ENCODE measurements at places on chromosomes 16 and 17.
A peak's percentile ranks its signal among the peaks of the same experiment; 100 is the strongest.

DNA sequence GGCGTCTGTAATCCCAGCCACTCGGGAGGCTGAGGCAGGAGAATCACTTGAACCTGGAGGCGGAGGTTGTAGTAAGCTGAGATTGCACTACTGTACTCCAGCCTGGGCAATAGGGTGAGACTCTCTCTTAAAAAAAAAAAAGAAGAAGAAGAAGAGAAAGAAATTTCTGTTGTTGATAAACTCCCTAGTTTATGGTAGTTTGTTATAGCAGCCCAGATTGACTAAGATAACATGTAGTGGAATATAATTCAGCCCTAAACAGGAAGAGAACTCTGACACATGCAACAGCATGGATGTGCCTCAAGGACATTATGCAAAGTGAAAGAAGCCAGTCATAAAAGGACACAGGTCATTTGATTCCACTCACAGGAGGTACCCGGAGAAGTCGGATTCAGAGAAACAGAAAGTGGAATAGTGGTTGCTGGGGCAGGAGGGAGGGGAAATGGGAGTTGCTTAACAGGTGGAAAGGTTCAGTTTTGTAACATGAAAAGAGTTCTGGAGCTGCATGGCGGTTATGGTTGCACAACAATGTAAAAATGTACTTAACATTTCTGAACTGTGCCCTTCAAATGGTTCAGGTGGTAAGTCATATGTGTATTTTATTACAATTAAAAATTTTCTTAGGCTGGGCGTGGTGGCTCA, 26.0 kb upstream of the PRM1 start:
- DNase-seq, result no peak

DNA sequence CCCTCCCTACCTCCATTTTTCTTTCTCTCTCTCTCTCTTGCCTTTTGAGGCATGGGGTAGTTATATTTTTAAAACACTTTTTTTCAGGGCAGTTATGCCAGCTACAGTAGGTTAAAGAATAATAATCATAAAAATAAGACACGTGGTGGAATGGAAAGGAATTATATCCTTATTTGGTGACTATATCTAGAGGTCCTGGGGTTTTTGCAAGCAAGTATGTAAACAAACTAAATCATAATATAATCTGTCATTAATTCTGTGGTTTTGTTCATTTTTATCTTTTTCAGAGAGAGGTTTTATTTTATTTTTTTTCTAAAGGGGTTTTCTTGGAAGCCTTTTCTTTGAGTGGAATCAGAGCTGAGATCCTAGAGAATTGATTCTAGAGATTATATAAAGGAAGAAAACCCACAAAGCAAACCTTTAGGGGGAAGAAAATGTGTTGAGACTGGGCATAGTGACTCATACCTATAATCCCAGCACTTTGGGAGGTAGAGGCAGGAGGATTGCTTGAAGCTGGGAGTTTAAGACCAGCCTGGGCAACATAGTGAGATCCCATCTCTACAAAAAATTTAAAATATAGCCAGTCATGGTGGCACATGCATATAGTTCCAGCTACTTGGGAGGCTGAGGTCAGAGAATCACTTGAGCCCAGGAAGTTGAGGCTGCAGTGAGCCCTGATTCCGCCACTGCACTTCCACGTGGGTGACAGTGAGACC, 53.2 kb downstream of the NQO1 start:
- no peak for DNase-seq

- DNase-seq, result no peak
Measured at GRCh38 chr17:64653325-64653984, 8.7 kb downstream of the SMURF2 start.

GRCh38 chr16:29899516-29900101, at the start of gene SEZ6L2:
Gene SEZ6L2, minus strand, starts transcription at chr16:29899550. Its CDS starts 531 bp downstream, at chr16:29899019.
- DNase-seq, result no peak

DNA sequence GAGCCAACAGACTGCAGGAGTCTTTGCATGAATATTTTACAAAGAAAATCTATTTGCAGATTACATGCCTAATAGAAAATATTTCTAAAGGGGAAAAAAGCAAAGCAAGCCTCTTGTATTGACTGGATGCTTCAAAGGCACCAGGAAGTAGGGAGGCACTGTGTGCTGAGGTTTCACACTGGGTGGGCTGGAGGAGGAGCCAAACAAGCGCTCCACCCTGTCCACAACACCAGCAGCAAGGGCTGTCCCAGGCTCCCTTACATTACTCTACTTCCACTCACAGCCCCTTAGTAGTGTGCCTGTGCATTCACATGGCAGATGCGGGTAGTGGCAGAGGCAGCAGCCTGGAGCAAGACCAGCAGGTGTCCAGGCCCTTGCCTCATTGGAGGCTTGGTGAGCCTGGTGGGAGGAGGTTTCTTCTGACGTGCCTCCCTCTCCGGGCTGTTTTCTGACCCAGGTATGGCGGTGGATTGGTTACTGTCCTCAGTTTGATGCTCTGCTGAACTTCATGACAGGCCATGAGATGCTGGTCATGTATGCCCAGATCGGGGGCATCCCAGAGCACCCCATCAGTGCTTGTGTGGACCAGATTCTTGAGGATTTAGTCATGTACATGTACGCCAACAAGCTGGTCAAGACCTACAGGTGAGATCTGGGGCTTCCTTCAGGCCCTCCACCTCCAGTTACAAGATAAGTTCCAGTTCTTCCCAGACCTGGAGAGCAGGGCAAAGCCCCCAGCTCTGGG, 7.0 kb upstream of the CCNF start:
- no peak for DNase-seq

DNA sequence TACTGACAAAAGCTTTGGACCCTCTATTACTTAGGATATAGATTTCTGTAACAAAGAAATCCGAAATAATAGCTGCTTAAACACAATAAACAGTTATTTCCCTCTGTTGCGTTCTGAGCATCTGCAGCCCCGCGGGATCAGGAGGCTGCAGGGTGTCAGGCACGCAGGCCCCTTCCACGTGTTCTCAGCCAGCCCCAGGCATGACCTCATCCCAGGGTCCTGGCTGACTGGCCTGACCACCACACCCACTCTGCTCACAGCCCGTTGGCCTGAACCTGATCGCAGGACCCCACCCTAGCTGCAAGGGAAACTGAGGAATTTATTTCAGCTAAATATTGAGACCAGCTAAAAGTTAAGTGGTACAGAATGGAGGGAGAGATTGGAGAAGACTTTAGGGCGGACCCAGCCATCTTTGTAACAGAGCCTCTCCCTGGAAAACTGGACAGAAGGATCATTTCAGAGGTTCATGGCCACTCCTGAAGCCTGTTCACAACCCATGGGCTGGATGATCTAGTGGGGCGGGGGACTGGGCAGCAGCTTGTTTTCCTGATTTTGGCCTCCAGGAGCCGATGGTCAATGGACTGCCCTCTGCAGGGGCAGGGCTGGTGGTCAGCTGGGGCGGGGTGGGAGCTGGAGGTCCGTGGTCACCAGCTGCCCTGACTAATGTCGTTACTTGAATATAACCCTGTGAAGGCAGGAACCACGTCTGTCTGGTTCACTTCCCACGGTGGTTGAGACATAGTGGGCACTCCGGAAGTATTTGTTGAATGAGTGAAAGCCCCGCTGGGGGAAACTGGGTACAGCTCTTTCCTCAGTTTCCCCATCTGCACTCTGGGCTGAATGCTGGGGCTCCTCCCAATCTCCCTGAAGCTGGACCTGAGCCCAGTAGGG, 10.9 kb downstream of the CETP start:
- no peak for DNase-seq

- DNase-seq, result no peak
Measured at GRCh38 chr16:22216191-22216831, 10.2 kb downstream of the EEF2K start.

DNA sequence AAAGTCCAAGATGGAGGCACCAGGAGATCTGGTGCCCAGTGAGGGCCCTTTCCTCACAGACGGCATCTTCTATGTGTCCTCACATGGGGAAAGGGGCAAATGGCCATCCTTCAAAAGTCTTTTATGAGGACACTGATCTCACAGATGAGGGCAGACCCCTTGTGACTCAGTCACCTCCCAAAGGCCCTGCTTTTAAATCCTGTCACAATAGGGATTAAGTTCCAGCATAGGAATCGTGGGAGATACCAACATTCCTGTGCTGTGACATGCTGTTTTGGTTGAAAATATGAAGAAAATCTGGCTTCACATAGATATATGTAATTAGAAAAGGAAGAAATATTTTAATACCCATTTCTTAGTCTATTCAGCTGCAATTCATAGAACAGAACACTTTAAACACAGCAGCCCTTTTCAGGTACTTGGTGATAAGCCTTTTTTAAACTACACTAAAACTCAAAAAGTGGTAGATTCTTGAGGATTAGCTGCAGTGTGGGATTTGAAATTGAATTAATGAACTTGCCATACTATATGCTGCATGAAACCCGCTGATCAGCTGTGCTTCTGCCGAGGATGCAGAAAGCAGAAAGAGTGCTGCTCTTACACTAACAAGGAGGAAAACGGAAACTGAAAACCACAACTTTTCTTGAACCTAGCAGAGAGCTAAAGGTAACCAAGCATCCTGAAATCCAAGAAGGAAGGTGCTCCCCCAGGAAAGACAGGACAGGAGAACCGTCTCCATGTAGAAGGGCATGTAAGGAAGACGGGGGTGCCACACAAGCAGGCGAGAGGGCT, 32.7 kb downstream of the VPS53 start:
- DNase-seq, result no peak

DNA sequence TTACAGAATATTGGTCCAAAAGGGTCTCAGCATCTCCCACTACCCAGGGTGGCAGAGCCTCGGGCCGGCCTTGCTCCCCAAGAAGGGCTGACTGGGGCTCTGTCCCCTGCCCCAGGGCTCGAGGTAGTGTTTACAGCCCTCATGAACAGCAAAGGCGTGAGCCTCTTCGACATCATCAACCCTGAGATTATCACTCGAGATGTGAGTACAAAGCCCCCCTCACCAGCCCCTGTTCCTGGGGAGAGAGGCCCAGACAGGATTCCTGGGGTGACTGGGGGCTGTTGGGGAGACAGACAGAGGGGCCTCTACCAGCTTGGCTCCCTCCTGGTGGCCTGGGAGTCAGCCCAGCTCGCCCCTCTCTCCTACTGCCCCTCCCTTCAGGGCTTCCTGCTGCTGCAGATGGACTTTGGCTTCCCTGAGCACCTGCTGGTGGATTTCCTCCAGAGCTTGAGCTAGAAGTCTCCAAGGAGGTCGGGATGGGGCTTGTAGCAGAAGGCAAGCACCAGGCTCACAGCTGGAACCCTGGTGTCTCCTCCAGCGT, 6.1 kb upstream of the NLRC5 start:
- DNase-seq, result no peak

- DNase-seq, result no peak
Measured at GRCh38 chr16:1320658-1321240, 11.3 kb downstream of the UBE2I start.

- DNase-seq, result no peak
Measured at GRCh38 chr16:58264961-58265479, 29.8 kb downstream of the PRSS54 start.

DNA sequence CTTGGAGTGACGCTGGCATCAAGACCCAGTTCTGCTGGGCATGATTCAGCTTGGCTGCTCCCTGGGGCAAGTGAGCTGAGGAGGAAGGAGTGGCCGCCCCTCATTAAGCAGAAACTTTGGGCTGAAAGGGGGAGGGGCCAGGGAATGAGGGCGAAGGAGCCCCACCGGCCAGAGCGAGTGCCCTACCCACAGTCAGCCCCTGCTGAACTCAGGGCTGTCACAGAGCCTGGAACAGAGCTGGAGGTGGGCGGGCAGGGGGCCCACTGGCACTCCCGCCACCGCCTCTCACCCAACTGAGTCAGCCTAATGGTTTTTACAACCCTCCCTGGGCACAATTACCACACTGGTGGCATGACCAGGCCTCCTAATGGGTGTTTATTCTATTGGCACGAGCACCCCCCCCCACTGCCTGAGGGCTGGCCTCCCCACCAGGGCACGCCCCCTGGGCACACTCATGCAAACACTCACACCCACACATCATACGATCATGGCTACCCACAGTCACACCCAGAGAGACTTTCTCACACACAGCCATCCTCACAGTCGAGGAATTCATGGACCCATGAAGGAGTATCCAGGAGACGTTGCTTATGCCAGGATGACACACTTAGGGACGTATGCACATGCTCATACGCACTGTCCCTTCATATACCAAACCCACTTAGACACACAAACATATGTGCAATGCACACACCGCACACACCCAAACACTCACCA, 19.2 kb downstream of the UNC119 start:
- no peak for DNase-seq

DNA sequence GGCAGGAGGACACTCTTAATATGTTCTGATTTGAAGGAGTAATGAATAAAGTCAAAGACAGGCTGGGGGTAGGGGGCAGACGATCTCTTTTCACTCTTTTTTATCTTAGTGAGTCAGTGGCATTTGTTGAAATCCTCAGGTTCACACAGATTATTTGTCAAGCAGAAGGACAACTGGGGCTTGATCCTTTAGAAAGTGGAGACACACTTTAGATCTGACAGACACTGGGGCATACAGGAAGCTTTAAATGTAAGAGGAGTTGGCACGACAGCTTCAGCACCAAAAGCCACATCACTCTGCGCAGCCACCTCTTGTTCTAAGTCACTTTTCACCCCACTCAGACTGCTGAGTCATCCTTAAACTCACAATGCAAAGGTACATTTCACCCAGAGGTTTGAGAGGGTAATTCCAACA, 121.5 kb downstream of the STXBP4 start:
- peak; percentile 45 for DNase-seq

GRCh38 chr16:68909099-68909733, 65.9 kb downstream of the TANGO6 start:
- no peak for DNase-seq

DNA sequence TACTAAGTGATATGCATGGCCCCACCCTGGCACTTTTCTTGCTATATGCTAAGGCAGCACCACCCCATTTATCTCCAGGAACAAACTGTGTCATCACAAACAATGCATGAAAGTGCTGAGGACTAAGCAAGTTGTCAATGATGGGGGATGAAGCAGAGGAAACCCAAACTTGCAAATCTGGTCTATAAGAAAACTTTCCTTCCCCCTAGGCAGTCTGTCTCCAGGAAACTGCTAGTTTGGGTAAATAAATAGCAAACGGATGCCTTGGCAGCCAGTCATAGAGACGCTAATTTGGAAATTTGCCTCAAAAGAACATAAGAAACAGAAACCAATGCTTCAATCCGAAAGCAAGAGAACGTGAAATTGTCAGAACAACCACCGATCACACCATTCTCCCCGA, 5.6 kb upstream of the HSBP1 start:
- no peak for DNase-seq

DNA sequence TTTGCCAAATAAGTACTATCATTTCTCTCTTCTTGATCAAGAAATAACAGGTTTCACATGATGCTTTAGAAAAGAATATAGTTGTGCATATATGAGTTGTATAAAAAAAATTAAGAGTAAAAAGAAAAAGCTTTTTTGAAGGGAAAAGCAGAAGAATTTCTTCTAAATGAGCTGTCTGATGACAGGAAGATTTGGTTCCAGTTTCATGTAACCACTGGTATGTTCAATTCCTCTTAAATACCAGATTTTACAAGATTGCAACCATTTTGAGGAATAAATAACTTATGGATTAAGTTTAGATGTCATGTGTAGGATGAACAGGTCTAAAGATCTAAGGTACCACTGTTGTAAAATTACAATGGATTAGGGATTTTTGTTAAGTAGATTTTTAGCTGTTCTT, 45.0 kb downstream of the VMP1 start:
- DNase-seq, result no peak
